Germinal center (tissue), 1 donor: ENCODE measurements at places on chromosomes 4 and X.

DNA sequence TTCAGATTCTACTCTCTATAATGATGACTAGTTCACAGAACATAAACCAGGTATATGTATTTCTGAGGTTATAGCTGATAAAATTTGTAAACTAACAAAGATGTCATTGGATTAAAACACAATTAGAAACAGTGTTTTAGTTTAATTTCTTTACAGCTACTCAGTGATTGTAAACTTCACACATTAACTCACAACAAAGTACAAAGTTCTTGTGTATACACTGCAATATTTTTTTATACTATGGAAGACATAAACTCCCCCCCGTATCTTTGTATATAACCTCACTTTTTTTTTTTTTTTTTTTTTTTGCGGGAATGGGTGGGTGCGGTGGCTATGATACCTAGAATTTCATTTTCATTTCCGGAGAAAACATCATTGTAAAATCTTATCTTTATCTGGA lies 1043.2 kb downstream of the PCDH18 start:
- DNase-seq, result no peak

GRCh38 chrX:85359051-85359450 lies 20.4 kb downstream of the POF1B start:
- no peak for DNase-seq

DNA sequence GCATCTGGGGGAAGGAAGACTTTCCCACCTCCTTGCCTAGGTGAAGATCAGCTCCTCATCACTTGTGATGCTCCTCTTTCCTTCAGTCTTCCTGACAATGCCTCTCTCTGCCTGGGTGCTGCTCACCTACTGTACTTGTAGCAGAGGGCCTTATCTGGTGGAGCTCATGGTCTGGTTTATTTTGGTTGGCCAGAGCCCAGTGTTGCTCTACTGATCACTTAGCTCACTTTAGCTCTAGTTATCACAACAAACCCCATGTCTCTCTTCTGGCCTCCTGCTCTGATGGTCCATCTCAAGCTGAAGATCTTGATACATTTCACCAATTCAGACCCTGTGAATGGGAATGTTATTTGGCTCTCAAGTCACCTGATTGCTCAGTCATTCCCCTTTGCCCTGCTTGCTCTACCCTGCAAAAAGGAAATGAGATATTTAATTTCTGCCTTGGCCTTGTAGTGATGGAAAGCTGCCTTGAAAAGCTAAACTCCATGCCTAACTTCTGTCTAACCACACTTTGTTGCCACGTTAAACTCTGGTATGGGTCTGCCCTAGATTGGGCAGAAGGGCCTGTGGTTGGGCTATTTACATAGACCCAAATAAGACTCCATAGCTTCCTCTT lies 30.3 kb upstream of the ADH1C start:
- DNase-seq, result no peak

GRCh38 chrX:112846782-112847181 lies 6.2 kb upstream of the AMOT start:
- DNase-seq, result no peak

DNA sequence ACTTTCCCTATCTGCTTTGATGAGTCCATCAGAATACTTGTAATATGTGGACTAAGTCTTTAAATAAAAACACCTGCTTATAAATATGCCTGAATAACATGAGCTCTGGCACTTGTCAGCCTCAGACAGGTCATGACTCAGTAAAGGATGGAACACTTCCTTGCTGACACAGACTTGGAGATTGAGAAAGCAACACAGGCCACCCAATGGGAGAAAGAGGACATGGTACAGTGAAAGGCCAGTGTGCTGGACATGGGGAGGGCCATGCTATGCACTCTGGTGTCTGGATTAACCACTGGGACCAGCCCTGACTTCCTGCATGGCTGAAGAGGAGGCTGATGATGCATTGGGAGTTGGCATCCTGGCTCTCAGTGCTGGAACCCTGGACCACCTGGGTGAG lies 149.5 kb downstream of the DHRSX start:
- no peak for DNase-seq

DNA sequence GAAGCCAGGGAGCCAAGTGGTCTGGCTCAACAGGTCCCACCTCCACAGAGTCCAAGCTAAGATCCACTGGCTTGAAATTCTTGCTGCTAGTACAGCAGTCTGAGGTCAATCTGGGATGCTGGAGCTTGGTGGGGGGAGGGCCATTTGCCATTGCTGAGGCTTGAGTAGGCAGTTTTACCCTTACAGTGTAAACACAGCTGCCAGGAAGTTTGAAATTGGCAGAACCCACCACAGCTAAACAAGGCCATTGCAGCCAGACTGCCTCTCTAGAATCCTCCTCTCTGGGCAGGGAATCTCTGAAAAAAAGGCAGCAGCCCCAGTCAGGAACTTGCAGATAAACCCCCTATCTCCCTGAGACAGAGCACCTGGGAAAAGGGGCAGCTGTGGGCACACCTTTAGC lies 84.9 kb downstream of the EDA2R start:
- no peak for DNase-seq

DNA sequence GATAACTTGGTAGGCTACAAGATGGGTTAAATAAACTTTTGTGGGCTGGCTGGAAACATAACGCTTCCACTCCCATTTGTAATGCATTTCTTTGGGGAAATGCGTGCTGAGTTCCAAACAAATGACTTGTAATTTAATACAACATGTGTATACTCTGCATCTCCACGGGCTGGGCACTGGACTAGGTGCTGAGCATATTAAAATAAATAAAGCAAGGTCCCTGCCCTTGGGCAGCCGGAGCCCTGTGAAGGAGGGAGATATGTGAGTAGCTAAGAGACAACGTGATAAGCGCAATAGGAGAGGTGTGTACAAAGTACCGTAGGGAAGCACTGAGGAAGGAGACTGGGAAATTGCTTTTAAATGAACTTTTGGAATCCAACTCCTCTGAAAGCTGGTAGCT lies 147.2 kb upstream of the RBPJ start:
- DNase-seq, result no peak

GRCh38 chr4:8723222-8723980 lies 130.8 kb downstream of the CPZ start:
- no peak for DNase-seq
